ENCODE measurements at places on chromosomes 12 and 14.

DNA sequence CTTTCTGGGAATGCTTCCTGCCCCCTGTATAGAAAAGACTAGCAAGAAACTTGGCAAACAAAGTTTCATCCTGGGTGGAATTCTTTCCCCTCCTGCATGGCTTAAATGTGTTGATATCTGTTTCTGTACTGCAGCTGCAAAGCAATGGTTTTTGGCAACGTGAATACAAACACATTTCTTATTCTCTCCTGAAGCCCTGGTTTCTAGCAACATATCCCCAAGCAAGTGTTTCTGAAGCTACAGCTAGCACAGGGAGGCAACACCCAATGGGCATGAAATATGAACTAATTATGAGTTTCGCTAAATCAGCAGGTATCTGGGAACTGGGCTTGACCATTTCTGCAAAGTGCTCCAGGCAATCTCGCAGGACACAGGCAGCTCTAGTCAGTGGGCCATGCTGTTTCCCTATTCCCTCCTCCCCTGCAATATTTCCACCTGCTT is 392.3 kb upstream of the TMPO start:
- no peak for DNase-seq

- peak; percentile 85 for DNase-seq
Observed at GRCh38 chr12:48814262-48815125, 3.8 kb upstream of the CACNB3 start.

GRCh38 chr12:77343291-77343690 is 277.9 kb upstream of the E2F7 start:
- no peak for DNase-seq

GRCh38 chr12:89176676-89177075 is 175.6 kb downstream of the DUSP6 start:
- DNase-seq, result no peak

GRCh38 chr12:24838531-24838950 is 110.4 kb downstream of the BCAT1 start:
- peak; percentile 78 for DNase-seq

DNA sequence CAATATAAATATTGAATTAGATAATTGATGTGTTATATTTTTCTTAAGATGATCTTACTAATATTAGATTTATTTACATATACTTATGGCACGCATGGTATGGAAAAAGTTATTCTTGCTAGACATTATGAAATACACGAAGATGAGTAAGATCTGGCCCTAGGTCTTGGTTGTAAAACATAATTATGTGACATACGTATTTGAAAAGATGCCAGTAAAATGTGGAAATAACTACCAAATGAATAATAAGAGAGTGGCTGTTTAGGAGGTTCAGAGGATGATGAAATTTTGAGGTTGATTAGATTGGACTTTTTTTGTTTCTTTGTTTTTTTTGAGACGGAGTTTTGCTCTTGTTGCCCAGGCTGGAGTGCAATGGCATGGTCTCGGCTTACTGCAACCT is 41.3 kb downstream of the FANCM start:
- DNase-seq, result no peak

GRCh38 chr12:22626406-22626805 is 1.4 kb downstream of the ETNK1 start:
- DNase-seq, result peak; percentile 9

GRCh38 chr12:105100998-105101397 is 6.5 kb upstream of the WASHC4 start:
- DNase-seq, result peak; percentile 34

GRCh38 chr14:28879573-28879996 is 113.0 kb downstream of the FOXG1 start:
- no peak for DNase-seq

- DNase-seq, result peak; percentile 99
Observed at GRCh38 chr12:114684098-114684869, at the start of gene TBX3. TBX3 (minus strand) TSS chr12:114684175; CDS start chr12:114683200, 975 bp downstream.
